ENCODE measurements at places on chromosomes 7 and 10.

DNA sequence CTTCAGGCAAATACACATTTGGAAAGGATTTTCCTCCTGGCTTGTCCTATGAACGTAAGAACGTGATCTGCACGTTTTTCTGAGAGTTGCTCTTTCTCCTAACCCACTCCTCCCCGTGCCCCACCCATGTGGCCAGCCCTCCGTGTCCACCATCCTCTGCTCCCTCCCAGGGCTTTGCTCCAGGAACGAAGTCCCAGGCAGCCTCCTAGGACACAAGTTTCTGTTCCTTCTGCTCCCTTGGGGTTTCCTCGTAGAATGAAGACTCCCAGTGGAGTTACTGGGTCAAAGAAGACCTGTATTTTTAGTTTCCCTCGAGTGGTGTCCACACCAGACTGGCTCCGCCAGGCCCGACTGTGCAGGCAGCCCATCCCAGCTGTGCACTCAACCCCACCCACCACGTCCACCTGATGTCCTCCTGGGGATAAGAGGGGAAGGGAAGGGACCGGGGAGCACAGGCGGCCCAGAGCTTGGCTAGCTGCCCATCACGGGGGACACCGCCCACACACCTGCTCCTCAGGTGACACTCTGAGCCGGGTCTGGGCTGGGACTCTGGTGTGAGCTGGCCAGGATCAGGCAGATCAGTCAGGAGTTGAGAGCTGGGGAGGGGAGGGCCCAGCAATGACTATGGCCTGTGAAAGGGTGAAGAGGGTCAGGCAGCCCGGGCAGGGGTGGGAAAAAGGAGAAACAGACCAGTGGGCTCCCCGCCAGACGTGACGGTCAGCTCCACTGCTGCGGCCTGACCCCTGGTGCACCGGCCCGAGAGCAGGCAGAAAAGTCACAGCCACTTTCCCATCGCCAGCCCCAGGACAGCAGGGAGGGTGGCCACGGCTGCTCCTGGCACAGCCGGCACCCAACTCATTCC, 54.3 kb upstream of the PPP2R2D start:
- H3K4me1 ChIP-seq = peaks cover 20% of the 10 kb centered on the region
- H3K36me3 ChIP-seq = no peaks in the 10 kb centered on the region
- H3K27ac ChIP-seq = peak overlapping the region; percentile 67
- peaks cover 8% of the 10 kb centered on the region for H3K27me3 ChIP-seq
- DNase-seq = no peak

- DNase-seq = peak; percentile 10
- no peaks in the 10 kb centered on the region for H3K36me3 ChIP-seq
- no peaks in the 10 kb centered on the region for H3K27me3 ChIP-seq
- H3K4me1 ChIP-seq = peaks cover 41% of the 10 kb centered on the region
Measured at GRCh38 chr7:1856161-1856887, 186.2 kb downstream of the ELFN1 start.

GRCh38 chr10:6321880-6322279, 119.1 kb downstream of the PFKFB3 start:
- H3K36me3 ChIP-seq = peaks cover 9% of the 10 kb centered on the region
- no peak for DNase-seq
- no peak overlapping the region for H3K4me3 ChIP-seq
- H3K27ac ChIP-seq = no peak overlapping the region

DNA sequence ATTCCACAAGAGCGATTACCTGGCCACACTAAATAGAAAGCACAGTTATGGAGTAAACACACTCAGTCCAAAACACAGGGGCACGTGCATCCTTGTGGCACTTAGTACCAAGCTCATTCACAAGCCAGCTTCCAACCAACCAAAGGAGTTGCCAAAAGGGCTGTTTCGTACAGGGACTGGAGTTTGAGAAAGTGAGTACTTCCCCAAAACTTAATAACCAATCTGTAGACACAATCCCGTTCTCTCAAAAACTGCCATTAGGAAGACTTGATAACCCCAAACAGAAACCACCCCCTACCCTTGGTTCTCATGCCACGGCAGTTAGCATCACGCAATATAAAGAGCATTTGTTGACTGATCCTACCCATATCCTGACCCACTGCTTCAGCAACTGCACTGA, 166.2 kb upstream of the ASAH2 start:
- DNase-seq = no peak
- H3K36me3 ChIP-seq = no peaks in the 10 kb centered on the region
- H3K27ac ChIP-seq = no peak overlapping the region
- H3K27me3 ChIP-seq = peaks cover 7% of the 10 kb centered on the region
- peaks cover 16% of the 10 kb centered on the region for H3K4me1 ChIP-seq

GRCh38 chr10:27816320-27816719, 70.7 kb upstream of the MKX start:
- no peak for DNase-seq
- peaks cover 11% of the 10 kb centered on the region for H3K4me1 ChIP-seq
- H3K36me3 ChIP-seq = no peaks in the 10 kb centered on the region
- H3K27me3 ChIP-seq = no peaks in the 10 kb centered on the region

GRCh38 chr7:127911968-127912511, 119.2 kb downstream of the LRRC4 start:
- H3K27ac ChIP-seq = no peak overlapping the region
- no peak for DNase-seq
- H3K4me1 ChIP-seq = peaks cover 23% of the 10 kb centered on the region
- H3K27me3 ChIP-seq = no peaks in the 10 kb centered on the region
- H3K4me3 ChIP-seq = no peak overlapping the region

Data from nephron progenitor cell (in vitro differentiated cells).